Right ventricle myocardium inferior (tissue), 1 donor: ENCODE measurements at places on chromosomes 2 and 18. TPM values are rescaled to one million over a fixed set of nuclear protein-coding genes. Genes with fewer than 3 reads are reported as not detected.

Gene RAD51AP2
- total RNA-seq: 0.11 TPM

Gene MRPL30
- total RNA-seq: 39.3 TPM

Gene DYTN
- total RNA-seq: not detected

Gene RNF144A
- 16.9 TPM for total RNA-seq

Gene SLC38A11
- 0.84 TPM for total RNA-seq

GRCh38 chr2:100577777-100578176 is 15.0 kb downstream of the PDCL3 start:
- no peak for DNase-seq

DNA sequence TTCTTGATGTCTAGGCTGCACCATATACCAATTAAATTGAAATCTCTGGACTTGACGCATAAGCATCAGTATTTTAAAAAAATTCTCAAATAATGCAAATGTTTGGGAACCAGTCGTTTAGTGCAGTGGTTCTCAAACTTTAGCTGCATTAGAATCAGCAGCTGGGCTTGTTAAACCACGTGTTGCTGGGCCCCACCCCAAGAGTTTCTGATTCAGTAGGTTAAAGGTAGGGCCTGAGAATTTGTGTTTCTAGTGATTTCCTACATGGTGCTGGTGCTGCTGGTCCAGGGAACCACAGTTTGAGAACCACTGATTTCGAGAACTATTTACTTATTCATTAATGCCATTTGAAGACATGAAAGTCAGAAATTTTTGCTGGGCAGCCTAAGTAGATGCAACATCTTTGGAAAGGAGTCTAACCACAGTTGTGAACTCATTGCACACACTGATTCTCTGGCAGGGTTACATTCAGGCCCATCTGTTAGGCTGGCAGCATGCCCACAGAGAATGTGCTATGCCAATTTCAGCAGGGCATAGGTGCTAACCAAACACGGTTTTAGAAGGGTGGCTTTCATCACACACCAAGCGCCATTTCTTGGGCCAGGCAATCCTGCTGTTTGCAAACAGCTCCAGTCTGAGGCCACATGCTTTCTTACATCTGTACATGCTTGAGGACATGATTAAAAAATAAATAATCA is 26.4 kb upstream of the ATP5MC3 start:
- peak; percentile 76 for DNase-seq

- DNase-seq: no peak
Observed at GRCh38 chr2:23484767-23485166, 99.8 kb downstream of the KLHL29 start.

GRCh38 chr2:131031431-131031841 is 61.8 kb downstream of the FAM168B start:
- DNase-seq: no peak
